ENCODE measurements at places on chromosomes 11 and 22. TPM values are rescaled to one million over a fixed set of nuclear protein-coding genes. Genes with fewer than 3 reads are reported as not detected.

ATL3 gene
- 47.5 TPM for total RNA-seq

GRCh38 chr11:1547467-1548098, 24.5 kb downstream of the DUSP8 start:
- DNase-seq: no peak

DNA sequence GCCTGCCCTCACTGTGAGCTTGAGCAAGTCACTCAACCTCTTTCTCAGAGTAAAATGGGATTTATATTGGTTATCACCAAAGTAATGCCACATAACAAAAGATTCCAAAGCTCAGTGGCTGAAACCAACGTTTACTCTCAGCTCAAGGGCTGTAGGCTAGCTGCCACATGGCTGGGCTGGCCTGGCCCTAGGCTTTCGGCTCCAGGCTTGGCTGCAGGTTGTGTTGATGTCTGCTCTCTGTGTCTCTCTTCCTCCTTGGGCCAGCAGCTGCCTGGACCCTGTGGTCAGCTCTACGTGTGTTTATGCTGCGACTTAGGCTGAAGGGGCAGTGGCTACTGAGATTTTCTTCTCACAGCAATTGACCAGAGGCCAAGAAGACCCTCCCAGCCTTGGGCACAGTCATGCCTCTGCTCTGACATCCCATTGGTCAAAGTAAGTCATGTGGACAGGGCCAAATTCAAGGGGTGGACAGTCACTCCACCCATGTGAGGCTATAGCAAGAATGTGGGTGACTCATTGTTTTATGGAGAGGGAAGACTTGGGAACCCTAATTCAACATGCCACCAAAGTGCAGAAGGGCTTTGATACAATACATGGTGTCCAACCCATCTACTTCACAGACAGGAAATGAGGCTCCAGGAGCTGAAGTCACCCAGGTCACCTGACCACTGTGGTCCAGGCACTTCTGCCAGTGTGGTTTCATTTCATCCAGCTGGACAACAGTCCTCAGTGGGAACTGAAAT, 90.6 kb downstream of the TSPAN18 start:
- DNase-seq: no peak

TMPRSS6 gene
- 0.29 TPM for total RNA-seq

RRP7A gene
- total RNA-seq: 32.4 TPM

DNA sequence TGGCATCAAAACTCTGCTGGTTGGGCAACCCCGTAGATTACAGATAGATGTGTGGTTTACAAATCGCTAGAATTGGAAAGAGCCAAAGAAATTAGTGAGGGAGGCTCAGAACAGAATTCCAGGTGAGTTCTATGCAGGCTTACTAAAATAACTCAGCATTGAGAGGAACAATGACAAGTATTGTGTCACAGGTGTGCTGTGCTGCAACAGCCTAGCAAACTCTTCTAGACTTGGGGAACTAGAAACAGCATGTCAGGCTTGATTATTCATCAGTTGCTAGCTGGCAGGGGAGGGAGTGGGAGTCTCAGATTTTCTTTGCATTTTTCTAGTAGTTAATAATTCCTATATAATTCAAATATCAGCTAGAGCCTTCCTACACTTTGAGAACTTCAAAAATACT, 26.3 kb upstream of the RASD2 start:
- DNase-seq: no peak

OR5P2 gene
- not detected for total RNA-seq
